Activated CD8-positive, alpha-beta memory T cell treated with anti-CD3 and anti-CD28 coated beads, Interleukin-2, amount 10 ng/mL, durations not matched to agents 7 days and 5 days (primary cell): ENCODE measurements at places on chromosomes 6 and 20. TPM values are rescaled to one million over a fixed set of nuclear protein-coding genes. Genes with fewer than 3 reads are reported as not detected.
A peak's percentile ranks its signal among the peaks of the same experiment; 100 is the strongest.

DNA sequence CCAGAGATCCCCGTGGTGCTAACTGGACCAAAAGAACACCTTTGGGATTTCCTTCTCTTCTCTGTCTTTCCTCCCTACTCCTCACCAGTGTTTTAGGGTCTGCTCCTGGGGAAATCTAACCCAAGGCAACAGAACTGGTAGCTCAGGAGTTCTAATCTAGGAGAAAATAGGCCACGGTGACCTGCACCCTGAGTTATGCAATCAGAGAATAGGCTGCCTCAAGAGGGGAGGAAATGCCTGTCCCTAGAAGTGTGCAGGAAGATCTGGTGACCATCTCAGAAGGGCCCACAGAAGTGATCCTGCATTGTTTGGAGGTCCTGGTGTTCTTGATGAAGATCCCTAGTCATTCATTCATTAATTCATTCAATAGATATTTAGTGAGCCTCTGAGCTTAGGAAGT lies 3.4 kb downstream of the ETV7 start:
- H3K4me1 ChIP-seq = peaks cover 63% of the 10 kb centered on the region
- H3K27ac ChIP-seq = peak overlapping the region; percentile 54
- peaks cover 11% of the 10 kb centered on the region for H3K27me3 ChIP-seq
- peaks cover 24% of the 10 kb centered on the region for H3K36me3 ChIP-seq

- H3K27ac ChIP-seq = no peak overlapping the region
- H3K4me1 ChIP-seq = peaks cover 21% of the 10 kb centered on the region
- DNase-seq = no peak
- H3K27me3 ChIP-seq = no peaks in the 10 kb centered on the region
- peaks cover 3% of the 10 kb centered on the region for H3K36me3 ChIP-seq
These were observed 2.5 kb upstream of the KATNA1 start for GRCh38 chr6:149651056-149651455.

- H3K36me3 ChIP-seq = peaks cover 44% of the 10 kb centered on the region
- H3K27me3 ChIP-seq = no peaks in the 10 kb centered on the region
- peaks cover 60% of the 10 kb centered on the region for H3K4me1 ChIP-seq
- peak overlapping the region; percentile 85 for H3K4me3 ChIP-seq
- H3K27ac ChIP-seq = peak overlapping the region; percentile 92
These were observed 1.4 kb downstream of the TOP1 start for GRCh38 chr20:41030061-41030460.

- DNase-seq = no peak
- no peak overlapping the region for H3K4me3 ChIP-seq
- peaks cover 30% of the 10 kb centered on the region for H3K4me1 ChIP-seq
- no peak overlapping the region for H3K27ac ChIP-seq
These were observed 119.1 kb downstream of the GMDS start for GRCh38 chr6:2126351-2126750.

DNA sequence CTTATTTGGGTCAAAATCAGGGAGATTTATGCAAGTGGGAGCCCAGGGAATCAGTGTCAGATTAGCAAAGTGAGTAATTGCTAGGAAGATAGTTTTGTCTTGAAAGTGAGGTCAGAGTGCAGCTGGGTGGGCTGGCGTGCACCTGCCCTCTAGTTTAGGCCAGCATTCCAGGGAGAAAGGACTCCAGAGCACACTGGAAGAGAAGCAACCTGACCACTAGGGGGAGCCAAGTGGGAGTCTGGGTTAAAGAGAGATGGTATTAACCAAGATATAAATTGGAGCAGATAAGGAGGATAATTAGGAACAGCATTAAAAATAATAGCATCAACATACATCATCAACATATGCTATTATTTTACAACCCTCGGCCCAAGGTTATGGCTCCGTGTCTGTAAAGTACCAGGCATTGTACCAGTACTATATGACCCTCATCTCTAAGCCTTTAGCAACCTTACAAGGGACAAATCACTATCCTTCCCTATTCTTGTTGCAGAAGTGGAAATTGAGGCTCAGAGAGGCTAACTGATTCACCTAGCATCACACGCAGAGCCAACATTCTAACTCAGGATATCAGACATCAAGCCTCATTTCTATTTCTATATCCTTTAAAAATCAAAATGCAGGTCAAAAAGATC lies 57.8 kb downstream of the SLC2A10 start:
- no peak for DNase-seq
- peaks cover 5% of the 10 kb centered on the region for H3K27me3 ChIP-seq
- H3K27ac ChIP-seq = no peak overlapping the region
- H3K4me1 ChIP-seq = no peaks in the 10 kb centered on the region
- H3K4me3 ChIP-seq = no peak overlapping the region

DNA sequence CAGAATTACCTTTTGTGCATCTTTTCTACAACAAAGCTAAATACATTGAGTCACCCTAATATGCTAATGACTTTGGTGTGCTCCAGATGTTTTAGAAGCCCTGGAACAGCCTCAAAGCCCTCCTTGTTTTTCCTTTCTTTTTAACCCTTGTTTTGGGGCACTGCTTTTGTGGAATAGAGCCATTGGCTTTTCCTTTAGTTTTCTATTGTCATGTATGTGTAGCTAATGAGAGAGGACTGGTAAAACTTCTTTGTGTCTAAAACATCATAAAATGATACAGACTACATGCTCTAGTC lies 158.8 kb downstream of the JARID2 start:
- H3K27me3 ChIP-seq = no peaks in the 10 kb centered on the region
- no peak for DNase-seq
- peaks cover 70% of the 10 kb centered on the region for H3K4me1 ChIP-seq
- peaks cover 2% of the 10 kb centered on the region for H3K36me3 ChIP-seq

DNA sequence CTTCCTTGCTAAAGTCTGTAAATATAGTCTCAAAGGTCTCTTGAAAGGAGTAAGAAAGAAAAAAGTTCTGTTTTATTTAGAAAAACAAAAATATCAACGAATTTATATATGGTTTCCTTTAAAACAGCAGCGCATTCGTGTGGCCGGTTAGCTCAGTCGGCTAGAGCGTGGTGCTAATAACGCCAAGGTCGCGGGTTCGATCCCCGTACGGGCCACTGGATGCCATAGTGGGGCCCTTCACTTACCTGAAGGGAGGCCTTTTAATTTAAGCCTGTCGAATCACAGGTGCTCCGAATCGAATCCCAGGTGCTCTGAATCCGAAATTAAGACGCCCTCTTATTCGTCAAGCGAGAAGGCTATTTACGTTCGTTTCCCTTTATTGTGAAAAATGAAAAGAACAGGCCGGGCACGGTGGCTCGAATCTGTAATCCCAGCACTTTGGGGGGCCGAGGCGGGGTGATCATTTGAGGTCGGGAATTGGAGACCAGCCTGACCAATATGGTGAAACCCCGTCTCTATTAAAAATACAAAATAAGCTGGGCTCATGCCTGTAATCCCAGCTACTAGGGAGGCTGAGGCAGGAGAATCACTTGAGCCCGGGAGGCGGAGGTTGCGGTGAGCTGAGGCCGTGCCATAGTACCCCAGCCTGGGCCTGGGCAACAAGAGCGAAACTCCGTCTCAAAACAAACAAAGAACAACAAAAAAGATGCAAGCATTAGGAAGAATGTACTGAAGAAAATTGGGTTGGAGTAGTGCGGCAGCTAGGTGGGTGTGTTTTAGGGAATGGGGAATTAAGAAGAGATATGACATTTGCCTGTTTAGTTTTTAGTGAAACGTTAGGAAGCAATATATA lies 195.8 kb upstream of the ZNF184 start:
- H3K27ac ChIP-seq = peak overlapping the region; percentile 39
- peak overlapping the region; percentile 51 for H3K4me3 ChIP-seq
- peaks cover 76% of the 10 kb centered on the region for H3K27me3 ChIP-seq
- peak; percentile 74 for DNase-seq
- peaks cover 52% of the 10 kb centered on the region for H3K4me1 ChIP-seq
- H3K36me3 ChIP-seq = no peaks in the 10 kb centered on the region

DNA sequence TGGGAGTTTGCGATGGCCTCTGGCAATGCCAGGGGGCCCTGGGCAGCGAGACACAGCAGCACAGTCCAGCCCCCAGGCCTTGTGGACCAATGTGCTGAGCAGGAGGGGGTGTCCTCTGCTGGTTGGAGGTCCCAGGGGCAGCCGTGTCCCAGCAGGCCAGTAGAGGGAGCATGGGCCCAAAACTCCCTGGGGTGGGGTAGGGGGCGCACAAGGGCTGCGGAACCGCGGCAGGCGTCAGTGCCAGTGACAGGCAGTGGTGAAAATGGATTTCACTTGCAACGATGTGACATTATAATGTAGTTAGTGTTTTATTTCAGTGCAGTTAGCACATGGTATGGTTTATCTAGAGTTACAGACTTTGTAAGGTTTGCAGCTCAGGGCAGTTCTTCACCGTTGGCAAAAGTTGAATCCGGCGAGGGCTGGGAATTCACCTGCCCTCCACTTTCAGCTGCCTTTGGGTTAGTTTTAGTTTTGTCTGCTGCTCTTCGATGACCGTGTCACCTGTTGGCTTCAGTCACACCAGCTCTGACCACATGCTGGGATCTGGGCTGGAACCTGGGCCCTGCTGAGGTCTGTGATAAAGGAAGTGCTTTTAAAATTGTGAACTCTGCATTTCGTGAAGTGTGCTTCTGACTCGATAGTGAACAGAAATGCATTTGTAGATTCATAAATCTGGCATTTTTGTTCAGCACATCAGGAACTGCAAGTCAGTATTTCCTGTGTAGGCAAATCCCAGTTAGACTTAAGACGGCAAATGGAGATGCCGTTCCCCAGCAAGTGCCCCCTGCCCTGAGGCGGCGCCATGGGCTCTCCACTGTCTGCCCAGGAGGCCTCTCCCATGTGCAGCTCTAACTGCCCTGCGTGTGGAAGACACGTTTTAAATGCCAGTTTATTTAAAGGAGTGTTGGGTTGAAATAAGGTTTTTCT lies 46.8 kb downstream of the PYGB start:
- H3K4me3 ChIP-seq = no peak overlapping the region
- peaks cover 15% of the 10 kb centered on the region for H3K4me1 ChIP-seq
- H3K36me3 ChIP-seq = no peaks in the 10 kb centered on the region
- peak overlapping the region; percentile 19 for H3K27ac ChIP-seq
- H3K27me3 ChIP-seq = no peaks in the 10 kb centered on the region

DNA sequence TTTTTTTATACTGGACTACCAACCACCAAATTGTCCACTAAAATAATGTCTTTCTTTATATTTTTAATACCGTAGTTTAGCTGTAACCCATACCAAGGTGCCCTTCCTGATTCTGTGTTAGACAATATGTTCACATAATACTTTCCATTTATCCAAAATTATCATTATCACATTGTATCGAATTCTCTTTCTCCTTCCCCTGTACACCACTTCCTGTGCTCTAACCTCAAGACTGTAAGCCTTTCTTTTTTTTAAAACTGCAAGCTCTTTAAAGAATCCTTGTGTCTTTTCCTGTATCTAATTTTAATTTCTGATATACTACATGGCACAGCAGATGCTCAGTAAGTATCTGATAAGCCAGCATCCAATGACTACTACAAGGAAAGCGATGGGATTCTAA lies 917.5 kb downstream of the EYS start:
- no peak overlapping the region for H3K4me3 ChIP-seq
- no peaks in the 10 kb centered on the region for H3K27me3 ChIP-seq
- DNase-seq = no peak
- H3K36me3 ChIP-seq = no peaks in the 10 kb centered on the region
- no peak overlapping the region for H3K27ac ChIP-seq

DNA sequence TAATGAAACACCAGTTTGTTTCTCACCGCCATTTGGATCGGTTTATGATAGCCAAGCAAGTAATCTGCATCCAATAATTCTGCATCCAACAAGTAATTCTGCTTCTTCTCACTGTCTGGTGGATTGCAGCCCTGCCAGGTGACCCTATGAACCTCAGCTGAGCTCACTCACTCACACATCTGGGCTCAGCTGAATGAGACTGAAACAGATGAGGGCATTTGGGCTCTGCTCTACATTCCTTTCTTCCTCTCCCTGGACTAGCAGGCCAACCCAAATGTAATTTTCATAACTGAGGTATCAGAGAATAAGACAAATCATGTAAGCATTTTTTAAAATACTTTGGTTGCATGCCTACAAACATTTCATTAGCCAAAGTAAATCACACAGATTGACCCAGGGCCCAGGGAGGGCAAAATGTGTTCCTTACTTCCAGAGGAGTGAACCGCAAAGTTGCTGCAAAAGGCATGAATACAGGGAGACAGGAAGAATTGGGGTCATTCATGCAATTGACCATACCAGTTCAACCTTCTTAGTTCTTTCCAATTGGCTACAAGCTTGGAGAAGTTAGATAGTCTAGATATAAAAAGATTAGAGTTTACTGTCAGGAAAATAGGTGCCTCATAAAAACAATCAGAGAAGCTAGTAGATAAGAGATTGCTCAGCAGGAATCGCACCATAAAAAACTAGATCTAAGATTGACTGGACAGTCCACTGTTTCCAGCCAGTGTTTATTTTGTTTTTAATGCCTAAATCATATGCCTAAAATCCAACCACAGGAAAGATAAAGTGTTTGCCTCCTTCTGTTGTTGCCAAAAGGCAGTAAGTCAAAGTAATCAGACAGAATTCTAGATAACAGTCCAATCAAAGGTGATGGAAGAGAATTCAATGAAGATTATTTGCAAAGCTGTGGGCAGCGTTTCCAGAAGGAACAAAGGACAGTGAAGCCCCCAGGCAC lies 43.7 kb downstream of the CBLN4 start:
- H3K27ac ChIP-seq = no peak overlapping the region
- no peaks in the 10 kb centered on the region for H3K4me1 ChIP-seq
- H3K27me3 ChIP-seq = no peaks in the 10 kb centered on the region
- H3K4me3 ChIP-seq = no peak overlapping the region

Gene HUS1B
- 1.2 TPM for total RNA-seq

Gene STX11
- total RNA-seq = 26.5 TPM

Gene PACSIN1
- 0.59 TPM for total RNA-seq

Gene TMEM74B
- total RNA-seq = 0.45 TPM

Gene BMP2
- total RNA-seq = not detected

Gene HRH3
- not detected for total RNA-seq

Gene JPH2
- not detected for total RNA-seq
